Chondrocyte (in vitro differentiated cells): ENCODE measurements at places on chromosomes 3 and 15. TPM values are rescaled to one million over a fixed set of nuclear protein-coding genes. Genes with fewer than 3 reads are reported as not detected.
A peak's percentile ranks its signal among the peaks of the same experiment; 100 is the strongest.

GRCh38 chr3:126476166-126477060, 722 bp upstream of the ZXDC start:
- peaks cover 3% of the 10 kb centered on the region for H3K36me3 ChIP-seq
- peak; percentile 93 for DNase-seq
- H3K4me1 ChIP-seq = peaks cover 40% of the 10 kb centered on the region
- peak overlapping the region; percentile 80 for H3K27ac ChIP-seq
- no peaks in the 10 kb centered on the region for H3K27me3 ChIP-seq

DNA sequence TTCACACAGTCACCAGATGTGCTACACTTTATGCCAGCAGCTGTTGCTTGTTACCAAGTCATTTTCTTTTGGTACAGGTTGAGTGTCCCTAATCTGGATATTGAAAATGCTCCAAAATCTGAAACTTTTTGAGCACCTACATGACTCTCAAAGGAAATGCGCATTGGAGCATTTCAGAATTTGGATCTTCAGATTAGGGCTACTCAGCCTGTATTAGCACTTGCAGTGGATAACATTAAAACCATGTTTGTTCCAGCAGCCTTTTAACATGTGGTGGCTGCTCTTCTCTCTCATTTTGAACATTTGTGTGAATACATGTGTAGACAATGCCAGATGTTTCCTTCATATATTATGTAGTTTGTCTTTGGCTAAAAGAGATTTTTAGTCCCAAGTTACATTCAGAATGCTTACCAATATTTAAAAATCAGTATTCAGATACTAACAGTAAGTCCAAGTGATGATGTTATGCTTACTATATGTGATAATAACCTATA, 230.9 kb upstream of the UBE2E1 start:
- H3K27ac ChIP-seq = no peak overlapping the region
- H3K27me3 ChIP-seq = no peaks in the 10 kb centered on the region
- H3K4me1 ChIP-seq = peaks cover 38% of the 10 kb centered on the region
- no peak overlapping the region for H3K4me3 ChIP-seq
- DNase-seq = no peak

The LIPH gene
- total RNA-seq = 0.40 to 0.49 TPM in 2 of 3 replicates, not detected in the other

GRCh38 chr3:53618524-53618906, 124.1 kb downstream of the CACNA1D start:
- H3K27me3 ChIP-seq = peaks cover 34% of the 10 kb centered on the region
- H3K36me3 ChIP-seq = no peaks in the 10 kb centered on the region
- no peak overlapping the region for H3K27ac ChIP-seq
- no peaks in the 10 kb centered on the region for H3K4me1 ChIP-seq

GRCh38 chr3:184347321-184348056, 10.1 kb downstream of the FAM131A start:
- no peak overlapping the region for H3K4me3 ChIP-seq
- peaks cover 26% of the 10 kb centered on the region for H3K4me1 ChIP-seq
- no peaks in the 10 kb centered on the region for H3K27me3 ChIP-seq

GRCh38 chr15:82303956-82304777, 41.5 kb downstream of the SAXO2 start:
- H3K4me3 ChIP-seq = no peak overlapping the region
- H3K36me3 ChIP-seq = no peaks in the 10 kb centered on the region
- no peaks in the 10 kb centered on the region for H3K27me3 ChIP-seq
- DNase-seq = no peak
- no peak overlapping the region for H3K27ac ChIP-seq

DNA sequence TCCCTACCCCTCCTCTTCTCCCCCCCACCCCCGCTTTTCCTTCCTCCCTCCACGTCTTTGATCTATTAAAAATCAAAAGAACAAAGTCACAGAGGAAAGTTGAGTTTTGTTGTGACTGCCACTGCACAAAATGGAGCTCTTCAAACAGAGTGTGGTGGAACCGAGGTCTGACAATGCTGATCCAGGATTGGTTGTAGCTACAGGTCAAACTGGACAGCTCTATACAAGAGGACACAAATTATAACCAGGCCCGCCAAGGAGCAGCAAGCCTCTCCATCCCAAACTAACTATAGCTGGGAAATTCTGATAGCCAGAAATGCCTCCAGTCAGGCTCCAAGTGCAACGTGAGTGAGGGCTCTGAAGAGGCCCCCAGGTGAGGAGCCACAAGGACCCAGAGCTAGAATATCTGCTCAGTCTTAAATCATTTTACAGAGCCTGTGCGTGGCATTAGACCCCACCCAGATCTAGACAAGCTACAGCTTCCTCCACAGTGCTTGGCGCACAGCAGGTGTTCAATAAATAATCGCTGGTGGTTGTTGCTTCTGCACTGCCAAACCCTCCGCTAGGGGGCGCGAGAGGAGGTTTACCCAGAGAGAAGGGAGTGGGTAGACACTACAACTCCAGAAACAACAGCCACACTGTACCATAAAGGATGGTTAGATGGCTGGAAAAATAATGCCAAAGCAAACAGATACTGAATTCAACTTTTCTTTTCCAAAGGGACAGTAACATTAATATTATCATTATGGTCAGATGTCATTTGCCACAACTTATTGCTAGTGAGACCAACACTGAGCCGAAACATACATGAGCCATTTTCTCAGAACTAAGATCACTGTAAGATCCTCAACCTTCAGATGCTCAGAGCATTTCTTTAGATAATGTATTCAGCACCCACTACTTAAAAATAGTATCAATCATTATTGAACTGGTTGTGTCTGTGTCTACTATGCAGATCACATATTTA, 44.6 kb downstream of the ZIC4 start:
- peaks cover 6% of the 10 kb centered on the region for H3K4me1 ChIP-seq
- H3K27me3 ChIP-seq = peaks cover 80% of the 10 kb centered on the region
- peaks cover 9% of the 10 kb centered on the region for H3K36me3 ChIP-seq
- no peak overlapping the region for H3K27ac ChIP-seq
- H3K4me3 ChIP-seq = no peak overlapping the region
- DNase-seq = no peak

GRCh38 chr3:136350132-136350531, 100.0 kb downstream of the PCCB start:
- DNase-seq = no peak
- no peak overlapping the region for H3K4me3 ChIP-seq
- peaks cover 9% of the 10 kb centered on the region for H3K36me3 ChIP-seq

The FBLN2 gene
- total RNA-seq = 284 to 413 TPM (median 394 TPM) in 3 replicates

GRCh38 chr15:23773093-23773492, 86.0 kb upstream of the NDN start:
- DNase-seq = no peak
- no peak overlapping the region for H3K27ac ChIP-seq
- H3K4me3 ChIP-seq = no peak overlapping the region
- H3K4me1 ChIP-seq = no peaks in the 10 kb centered on the region
